Aortic smooth muscle cell (primary cell): ENCODE measurements at places on chromosomes 2 and 18. TPM values are rescaled to one million over a fixed set of nuclear protein-coding genes. Genes with fewer than 3 reads are reported as not detected.

The LGALSL gene
- total RNA-seq, result 7.7 and 11.1 TPM in 2 replicates

The UGT1A9 gene
- not detected in 2 replicates for total RNA-seq

The IL1RL2 gene
- total RNA-seq, result 0.81 and 2.2 TPM in 2 replicates

The DNAJC5G gene
- not detected in 2 replicates for total RNA-seq

The CCL20 gene
- not detected in 2 replicates for total RNA-seq

The KIF1A gene
- not detected in 2 replicates for total RNA-seq

The C1QL2 gene
- not detected in 2 replicates for total RNA-seq
